ENCODE measurements at places on chromosomes 1 and 21.
A peak's percentile ranks its signal among the peaks of the same experiment; 100 is the strongest.

DNA sequence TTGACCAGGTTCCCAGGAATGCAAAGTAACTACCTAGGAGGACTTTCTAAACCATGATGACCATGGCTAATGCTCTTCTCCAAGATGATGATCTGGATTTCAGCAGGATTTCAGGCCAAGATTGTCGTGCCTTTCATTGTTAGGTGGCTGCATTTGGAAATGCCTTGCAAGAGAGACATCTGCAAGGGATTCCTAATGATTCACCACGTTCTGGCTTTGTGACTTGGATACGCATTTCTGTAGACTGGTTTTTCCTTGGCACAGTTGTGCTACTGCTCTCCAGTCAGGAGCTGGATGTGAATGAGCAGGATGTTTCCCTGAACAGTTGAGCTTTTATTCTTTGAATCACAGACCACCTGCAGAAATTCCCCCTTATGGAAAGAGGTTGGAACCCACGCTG is 212.4 kb downstream of the BACH1 start:
- DNase-seq, result no peak

DNA sequence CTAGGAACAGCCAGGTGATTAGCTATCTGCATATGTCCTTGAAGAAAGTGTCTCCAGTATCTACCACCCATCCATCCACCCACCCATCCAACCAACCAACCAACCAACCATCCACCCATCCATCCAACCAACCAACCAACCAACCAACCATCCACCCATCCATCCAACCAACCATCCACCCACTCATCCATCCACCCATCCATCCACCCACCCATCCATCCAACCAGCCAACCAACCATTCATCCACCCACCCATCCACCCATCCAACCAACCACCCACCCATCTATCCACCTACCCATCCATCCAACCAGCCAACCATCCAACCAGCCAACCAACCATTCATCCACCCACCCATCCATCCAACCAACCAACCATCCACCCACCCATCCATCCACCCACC is 12.1 kb downstream of the C21orf58 start:
- no peak for DNase-seq

DNA sequence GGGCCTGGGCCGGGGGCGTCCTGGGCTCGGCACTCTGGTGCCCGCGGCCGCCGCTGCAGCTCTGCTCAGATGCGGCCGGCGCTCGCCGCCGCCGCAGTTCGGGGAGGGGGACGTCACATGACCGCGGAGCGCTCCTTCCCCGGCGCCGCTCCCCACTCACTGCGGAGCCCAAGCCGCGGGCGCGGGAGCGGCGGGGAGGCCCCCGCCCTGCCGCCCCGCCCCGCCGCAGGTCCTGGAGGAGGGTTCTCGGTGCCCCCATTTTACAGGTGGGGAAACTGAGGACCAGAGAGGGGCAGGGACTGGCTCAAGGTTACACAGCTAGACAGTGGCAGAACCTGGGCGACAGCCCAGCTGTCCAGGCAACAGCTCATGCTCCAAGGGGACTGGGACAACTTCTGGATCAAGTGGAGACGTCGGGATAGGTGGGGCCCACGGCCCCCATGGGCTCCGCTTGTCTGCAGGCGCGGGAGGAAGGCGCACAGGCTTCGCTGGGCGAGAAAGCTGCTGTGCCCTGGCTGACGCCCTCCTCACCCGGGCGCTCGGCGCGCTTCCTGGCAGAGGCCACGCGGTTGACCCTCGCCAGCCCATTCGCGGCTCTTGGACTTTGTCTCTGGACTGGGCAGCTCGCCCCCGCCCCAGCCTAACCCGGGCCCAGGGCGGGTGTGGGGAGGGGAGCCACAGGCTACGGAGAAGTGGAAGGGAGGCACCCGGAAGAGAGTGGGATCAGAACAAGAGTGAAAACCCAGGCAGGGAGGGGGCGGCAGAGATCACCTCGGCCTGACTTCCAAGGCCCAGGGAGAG is at the start of gene RAP1GAP:
Gene RAP1GAP, minus strand, starts transcription at position 100 of the 801 bp plus-strand sequence. CDS start 49,325 bp downstream, outside the sequence.
- peak; percentile 54 for DNase-seq

GRCh38 chr21:32114419-32115035 is 164.3 kb downstream of the MIS18A start:
- DNase-seq, result no peak

- no peak for DNase-seq
Measured at GRCh38 chr1:45490121-45490625, 790 bp downstream of the TESK2 start.

DNA sequence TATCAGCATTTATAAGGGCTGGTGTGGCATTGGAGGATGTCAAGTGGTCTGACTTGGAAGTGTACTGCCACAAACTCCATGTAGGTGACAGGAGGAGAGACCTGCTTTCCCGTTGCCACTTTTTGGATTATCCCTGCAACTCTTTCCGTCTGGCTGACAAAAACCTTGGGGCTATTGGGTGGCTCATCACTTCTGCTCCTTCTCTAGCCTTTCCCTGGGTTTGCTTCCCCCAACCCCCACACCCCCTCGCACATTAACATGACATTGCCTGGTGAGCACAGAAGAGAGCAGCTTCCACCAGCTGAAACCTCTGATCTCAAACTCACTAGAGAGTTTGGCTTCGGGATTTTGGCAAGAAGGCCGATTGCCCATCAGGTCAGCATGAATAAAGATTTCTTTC is 39.2 kb downstream of the PROX1 start:
- DNase-seq, result no peak

GRCh38 chr1:44313265-44313918 is 41.7 kb downstream of the ERI3 start:
- DNase-seq, result no peak

- DNase-seq, result peak; percentile 54
Measured at GRCh38 chr1:43763497-43763973, 56.2 kb downstream of the ST3GAL3 start.

GRCh38 chr1:14141656-14142055 is 441.7 kb downstream of the PRDM2 start:
- DNase-seq, result no peak

DNA sequence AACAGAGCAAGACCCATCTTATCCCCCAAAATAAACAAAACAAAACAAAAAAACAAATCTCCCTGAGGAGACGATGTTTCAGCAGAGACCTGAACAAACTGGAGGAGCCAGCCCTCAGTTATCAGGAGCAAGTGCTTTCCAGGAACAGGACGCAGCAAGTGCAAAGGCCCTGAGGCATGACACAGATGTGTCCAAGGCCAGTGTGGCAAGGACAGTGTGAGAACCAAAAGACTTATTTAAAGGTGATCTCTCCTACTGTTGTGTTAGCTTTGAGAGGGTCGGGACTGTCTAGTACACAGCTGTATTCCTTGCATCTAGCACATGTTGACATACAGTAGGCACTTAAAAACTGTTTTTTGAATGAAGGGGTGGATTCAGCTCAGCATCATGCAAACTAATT is 48.0 kb downstream of the FOXD2 start:
- no peak for DNase-seq

DNA sequence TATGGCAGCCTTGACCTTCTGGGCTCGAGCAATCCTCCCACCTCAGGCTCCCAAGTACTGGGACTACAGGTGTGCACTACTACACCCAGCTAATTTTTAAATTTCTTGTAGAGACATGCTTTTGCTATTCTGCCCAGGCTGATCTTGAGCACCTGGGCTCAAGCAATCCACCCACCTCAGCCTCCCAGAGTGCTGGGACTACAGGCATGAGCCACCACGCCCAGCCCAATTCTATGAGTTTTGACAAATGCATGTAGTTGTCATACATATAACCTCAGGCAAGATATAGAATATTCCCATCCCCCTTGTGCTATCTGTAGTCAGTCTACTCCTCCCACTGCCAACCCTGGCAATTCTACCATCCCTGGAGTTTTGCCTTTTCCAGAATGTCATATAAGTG is 38.7 kb upstream of the TTC22 start:
- no peak for DNase-seq

DNA sequence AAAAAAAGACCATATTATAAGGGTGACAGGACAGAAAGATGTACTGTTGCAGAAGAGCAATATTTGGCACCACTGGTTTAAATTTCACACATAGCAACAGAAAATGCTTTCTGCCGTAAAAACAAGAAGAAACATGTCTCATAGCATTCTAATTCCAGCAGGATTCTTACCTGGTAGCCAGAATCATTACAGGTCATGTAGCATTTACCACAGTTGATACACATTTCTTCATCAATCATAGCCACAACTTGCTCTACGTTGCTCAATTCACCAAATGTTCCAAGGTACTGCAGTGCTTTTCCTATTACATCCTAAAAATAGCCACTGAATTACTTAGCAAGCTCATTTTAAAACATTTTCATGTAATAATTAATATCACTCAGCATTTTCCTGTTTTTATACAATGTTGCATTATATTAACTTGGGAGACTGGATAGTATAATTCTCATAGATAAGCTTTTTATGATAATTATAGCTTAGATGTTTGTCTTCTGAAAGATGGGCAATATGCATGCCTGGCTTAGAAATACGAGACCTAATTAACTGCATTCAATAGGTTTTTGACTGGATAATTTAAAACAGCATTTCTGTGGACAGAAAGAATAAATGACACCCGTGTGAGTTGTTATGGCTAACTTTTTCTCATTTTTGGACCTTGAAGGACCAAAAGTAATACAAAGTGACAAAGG is 360.7 kb downstream of the PTBP2 start:
- no peak for DNase-seq

- no peak for DNase-seq
Measured at GRCh38 chr1:118947003-118947765, 41.0 kb downstream of the TBX15 start.

- DNase-seq, result peak; percentile 83
Measured at GRCh38 chr1:37682334-37682987, 9.9 kb upstream of the CDCA8 start.

DNA sequence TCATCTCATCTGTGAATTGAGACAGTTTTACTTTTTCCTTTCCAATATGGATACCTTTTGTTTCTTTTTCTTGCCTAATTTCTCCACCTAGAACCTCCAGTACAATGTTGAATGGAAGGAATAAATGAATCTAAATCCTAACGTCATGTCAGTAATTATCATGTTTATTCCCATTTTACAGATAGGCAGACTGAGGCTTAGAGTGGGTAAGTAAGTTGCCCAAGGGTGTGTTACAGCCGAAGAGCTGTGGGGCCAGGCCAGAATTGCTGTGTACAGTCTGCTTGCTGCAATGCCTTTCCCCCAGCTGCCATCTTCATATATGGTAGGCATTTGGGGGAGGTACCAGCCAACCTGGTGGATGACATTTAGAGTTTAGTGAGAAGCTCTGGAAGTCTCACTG is 162.7 kb downstream of the CAMTA1 start:
- DNase-seq, result no peak

GRCh38 chr1:11653101-11653860 is 948 bp downstream of the FBXO2 start:
- no peak for DNase-seq

DNA sequence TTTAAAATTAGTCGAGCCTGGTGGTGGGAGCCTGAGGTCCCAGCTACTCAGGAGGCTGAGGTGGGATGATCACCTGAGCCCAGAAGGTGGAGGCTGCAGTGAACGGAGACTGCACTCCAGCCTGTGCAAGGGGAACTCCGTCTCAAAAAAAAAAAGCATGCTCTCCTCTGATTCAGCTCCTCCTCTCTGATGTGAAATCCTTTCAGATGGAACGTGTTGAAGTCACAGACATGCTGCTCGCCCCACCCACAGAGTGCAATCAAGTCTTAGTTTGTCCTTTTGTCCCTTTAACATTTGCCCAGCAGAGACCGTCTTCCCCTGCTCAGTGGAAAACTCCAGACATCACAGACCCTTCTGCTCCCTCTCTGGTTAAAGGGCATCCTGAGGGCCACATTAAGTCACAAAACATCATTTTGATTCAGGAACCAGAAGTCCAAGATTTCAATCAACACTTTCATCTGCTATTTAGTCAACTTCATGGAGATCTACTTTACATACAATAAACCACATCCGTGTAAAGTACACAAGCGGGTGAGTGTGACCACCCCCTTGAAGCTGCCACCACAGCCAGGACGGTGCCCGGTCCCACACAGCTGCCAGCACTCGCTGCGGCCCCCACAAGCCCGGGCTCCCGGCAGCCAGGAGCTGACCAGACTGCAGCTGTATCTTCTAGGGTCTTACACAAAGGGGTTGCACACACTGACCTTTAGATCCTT is 18.9 kb upstream of the RNF223 start:
- DNase-seq, result no peak

DNA sequence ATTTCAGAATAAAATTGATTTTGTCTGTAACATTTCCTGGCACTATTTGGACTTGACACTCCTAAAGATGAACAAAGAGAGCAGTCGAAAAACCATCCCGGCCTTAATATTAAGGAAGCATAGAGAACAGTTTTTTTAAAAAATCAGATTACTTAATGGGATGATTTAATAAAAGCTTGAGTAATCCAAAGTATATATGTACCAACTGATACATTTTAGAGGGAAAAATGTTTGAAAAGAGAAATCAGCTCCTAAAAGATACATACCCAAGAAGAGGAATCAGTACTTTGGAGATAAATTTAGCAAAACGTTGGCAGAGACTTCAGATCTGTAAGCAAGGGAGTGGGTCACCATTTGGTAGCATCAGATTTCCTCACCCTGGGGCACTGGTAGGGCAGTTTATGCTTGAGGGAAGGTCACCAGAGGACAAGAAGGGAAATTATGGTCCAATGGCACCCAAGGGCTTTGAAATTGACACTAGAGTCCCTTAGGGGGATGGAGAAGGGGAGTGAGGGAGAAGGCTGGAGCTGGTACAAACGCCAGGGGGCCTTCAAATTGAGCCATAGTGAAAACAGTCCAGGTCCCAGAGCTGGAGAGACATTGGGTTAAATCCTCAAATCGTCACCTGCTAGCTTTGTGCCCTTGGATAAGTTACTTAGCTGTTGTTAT is 5.9 kb downstream of the SLAMF7 start:
- no peak for DNase-seq
